ENCODE measurements at places on chromosomes 3 and 15.

GRCh38 chr15:25795712-25796111, 67.4 kb downstream of the ATP10A start:
- no peak for DNase-seq

DNA sequence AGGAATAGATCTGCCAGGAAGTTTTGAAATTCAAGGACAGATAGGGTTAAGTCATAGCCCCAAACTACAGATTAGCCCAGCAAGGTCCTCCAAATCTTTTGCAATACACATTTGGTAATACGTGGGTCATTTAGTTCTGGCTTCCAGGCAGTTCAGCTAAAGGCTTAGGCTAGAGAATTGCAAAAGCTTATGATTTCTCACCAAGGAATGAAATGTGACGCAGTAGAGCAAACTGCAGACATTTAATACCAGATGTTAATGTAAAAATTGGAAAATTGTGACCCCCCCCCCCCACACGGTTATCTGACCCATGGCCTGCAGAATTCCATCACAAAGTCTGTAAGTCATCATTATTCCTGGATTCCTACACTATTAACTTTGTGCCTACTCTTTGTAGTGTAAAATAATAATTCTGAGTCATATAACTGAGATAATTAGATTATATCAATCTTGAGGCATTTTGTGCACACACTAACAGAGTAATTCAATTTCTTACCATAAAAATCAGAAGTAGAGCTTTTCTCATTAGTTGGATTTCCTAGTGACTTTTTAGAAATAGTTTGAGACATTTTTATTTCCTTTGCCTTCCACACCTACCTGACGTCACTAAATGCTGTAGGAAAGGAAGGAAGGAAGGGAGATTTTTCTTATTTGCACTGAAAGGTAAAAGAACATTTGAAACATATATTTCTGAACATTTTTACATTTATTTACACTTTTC, 235.2 kb downstream of the DTWD1 start:
- DNase-seq, result no peak

DNA sequence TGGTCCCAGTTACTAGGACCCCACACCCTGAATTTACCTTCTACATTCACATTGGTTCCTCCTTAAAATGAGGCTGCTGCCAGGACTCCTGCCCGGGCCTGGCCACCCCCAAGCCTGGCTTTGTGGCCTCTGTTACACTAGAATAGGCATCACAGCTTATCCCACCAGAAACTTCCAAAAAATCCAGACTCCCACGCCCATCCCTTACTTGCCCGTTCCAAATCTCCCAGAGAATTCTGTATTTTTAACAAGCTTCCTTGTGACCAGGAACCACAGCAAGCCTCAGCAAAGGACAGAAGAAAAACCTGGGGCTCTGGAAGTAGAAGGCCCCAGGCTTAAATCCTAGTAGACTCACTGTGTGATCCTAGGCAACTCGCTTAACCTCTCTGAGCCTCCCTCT, 36.0 kb upstream of the SLC6A1 start:
- no peak for DNase-seq

- no peak for DNase-seq
These were observed 2.0 kb upstream of the CLDN16 start for GRCh38 chr3:190385731-190386688.

- no peak for DNase-seq
These were observed 15.2 kb upstream of the CAMP start for GRCh38 chr3:48208076-48208475.

GRCh38 chr3:138459619-138460535, 25.5 kb downstream of the ESYT3 start:
- no peak for DNase-seq

- no peak for DNase-seq
These were observed 162.4 kb upstream of the PRICKLE2 start for GRCh38 chr3:64387688-64388087.

GRCh38 chr15:62165104-62165792, at the start of gene C2CD4B:
Gene C2CD4B, minus strand, starts transcription at chr15:62165285. Its CDS starts 301 bp downstream, at chr15:62164984.
- no peak for DNase-seq

DNA sequence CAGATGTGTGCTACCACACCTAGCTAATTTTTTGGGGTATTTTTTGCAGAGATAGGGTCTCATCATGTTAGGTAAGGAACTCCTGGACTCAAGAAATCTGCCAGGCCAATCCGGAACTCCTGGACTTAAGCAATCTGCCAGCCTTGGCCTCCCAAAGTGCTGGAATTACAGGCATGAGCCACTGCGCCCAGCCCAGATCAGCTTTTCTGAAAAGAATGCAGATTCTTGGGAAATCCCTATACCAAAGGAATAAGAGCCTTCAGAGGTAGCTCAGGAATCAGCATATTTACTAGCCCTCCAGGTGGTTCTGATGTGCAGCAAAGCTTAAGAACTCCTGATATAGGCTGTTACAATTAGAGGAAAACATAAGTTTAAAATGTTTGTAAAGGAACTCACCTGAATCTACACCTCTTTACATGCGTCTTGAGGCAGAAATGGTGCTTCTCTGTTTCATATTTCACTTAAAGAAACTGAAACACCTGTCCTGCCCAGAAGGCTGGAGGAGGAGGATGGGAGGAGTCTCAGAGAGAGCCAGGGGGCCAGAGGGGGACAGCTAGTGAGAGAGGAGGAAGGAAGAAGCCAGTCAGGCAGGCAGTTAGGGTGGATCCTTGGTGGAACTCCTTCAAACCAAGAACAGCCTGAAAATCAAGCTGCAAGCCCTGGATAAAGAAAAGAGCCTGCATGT, at the start of gene XCR1:
XCR1 (minus strand) TSS at position 463 of the 685 bp plus-strand sequence. CDS start 5,536 bp downstream, outside the sequence.
- DNase-seq, result no peak

- no peak for DNase-seq
These were observed 981.9 kb downstream of the FHIT start for GRCh38 chr3:60269377-60269776.

DNA sequence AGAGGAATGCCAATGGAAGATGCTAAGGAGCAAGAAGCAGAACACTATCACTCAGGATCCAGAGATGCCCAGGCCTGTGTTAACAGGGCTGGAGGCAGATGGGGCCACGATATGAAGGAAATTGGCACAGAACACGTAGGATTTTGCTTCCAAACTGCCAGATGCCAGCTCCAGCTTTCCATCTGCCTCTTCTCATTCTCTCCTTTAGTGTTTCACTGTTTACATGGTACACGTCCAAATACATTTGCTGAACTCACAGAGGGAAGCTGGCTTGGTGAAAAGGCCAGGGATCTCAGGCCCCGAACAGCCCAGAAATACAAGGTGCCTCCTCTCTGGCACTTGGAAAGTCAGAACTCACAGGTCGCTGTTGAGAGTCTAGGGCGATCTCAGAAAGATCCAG, 187.0 kb downstream of the NTRK3 start:
- DNase-seq, result no peak

GRCh38 chr3:128083980-128084674, 31.9 kb downstream of the SEC61A1 start:
- DNase-seq, result no peak

- DNase-seq, result no peak
These were observed 15.2 kb downstream of the FSTL1 start for GRCh38 chr3:120435621-120436020.

GRCh38 chr3:14343338-14344112, 58.9 kb upstream of the SLC6A6 start:
- DNase-seq, result no peak

- no peak for DNase-seq
These were observed 8.4 kb downstream of the STT3B start for GRCh38 chr3:31541089-31541488.

DNA sequence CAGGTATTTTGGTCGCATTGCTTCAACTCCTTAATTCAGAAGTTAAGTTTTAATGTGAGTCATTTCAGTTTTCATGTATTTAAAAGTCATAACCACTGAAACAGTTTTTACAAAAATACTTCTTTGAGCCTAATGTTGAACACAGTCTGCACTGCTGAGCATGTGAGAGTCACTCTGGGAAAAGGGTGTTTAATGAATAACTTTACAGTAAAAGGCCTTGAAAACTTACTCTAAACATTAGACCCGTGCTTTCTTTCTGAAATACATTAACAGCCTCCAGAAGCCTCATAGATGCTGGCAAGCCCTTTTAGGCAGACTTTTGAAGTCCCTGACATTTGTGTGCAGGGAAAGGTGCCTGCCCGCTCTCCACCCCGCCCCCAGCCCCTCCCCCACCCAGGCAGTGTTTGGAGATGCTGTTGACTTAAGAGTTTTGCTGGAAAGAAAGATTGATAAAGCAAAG, 68.9 kb upstream of the NR2F2 start:
- no peak for DNase-seq

- no peak for DNase-seq
These were observed 762.2 kb downstream of the NR2F2 start for GRCh38 chr15:97092656-97093055.

DNA sequence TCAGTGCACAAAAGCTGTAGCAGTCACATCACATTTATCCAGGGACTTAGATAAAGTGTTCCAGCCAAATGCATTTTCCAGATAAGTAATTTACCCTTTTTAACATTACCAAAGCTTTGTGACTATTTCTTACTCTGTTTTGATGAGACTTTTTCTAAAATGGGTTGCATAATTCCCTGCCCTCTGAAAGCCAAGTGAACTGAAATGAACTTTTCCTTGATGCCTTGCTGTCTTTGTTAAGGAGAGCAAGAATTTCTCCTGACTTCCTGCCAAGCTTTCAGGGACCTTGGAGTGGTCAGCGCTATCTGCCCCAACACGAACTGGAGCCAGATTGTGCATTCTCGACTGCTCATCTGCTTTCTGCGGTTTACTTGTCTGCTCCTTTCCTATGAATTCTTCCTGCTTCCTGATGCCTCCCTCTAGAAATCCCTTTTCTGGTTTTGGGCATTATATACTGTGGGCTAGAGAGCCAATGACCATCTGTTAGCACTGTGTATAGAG, 34.8 kb downstream of the EIF4E3 start:
- no peak for DNase-seq

DNA sequence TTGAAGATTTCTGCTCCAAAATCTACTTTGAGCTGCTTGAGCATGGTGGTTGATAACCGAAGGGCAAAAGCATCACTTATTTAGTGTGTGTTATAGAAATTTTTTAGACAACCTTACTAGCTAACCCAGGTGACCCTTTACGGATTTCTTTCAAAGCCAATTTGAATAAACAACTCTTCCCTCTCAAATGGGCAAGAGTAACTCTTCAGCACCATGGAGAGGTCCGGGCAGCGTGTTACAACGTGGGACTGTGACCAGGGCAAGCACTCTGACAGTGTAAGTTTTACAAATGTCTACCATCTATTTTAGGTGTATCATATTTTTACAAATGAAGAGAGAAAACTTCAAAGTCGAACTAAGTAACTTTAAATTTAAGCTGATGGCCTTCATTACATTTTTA, 471.8 kb downstream of the MFSD1 start:
- DNase-seq, result no peak

- no peak for DNase-seq
These were observed 55.9 kb upstream of the RARB start for GRCh38 chr3:25372167-25372566.

DNA sequence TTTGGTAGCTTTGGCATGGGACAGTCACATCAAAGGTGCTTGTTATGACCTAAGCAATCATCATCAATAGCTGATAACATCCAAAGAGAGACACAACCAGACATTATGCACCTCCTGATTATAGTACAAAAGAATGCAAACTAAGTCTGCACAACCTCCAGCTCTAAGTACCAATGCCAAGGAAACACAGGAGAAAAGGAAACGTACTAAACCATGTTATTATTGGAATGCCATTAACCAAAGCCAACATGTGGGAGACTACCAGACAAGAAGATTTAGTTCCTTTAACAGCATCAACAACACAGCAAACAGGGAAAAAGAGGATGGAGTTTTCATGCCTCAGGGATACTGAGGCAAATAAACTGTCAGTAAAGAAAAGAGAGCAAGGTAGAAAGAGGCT, 61.4 kb downstream of the CD47 start:
- no peak for DNase-seq

GRCh38 chr15:27463525-27464088, 492.6 kb downstream of the GABRG3 start:
- no peak for DNase-seq

DNA sequence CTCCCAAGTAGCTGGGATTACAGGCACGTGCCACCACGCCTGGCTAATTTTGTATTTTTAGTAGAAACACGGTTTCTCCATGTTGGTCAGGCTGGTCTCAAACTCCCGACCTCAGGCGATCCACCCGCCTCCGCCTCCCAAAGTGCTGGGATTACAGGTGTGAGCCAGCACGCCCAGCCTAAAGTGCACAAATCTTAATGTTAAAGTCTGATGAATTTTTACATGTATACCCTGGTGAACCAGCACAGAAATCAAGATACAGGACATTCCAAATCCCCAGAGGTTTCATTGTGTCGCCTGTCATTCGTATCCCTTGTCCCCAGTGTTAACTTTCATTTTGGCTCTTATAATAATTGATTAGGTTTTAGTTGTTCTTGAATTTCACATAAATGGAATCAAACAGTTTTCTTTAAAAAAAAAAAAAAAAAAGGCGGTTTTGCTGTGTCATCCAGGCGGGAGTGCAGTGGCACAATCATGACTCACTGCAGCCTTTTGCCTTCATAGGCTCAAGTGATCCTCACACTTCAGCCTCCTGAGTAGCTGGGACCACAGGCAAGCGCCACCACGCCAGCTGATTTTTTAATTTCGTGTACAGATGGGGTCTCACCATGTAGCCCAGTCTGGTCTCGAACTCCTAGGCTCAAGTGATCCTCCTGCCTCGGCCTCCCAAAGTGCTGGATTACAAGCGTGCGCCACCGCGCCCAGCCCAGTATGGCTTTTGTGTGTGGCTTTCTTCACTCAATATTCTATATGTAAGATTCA, 1.5 kb upstream of the TM4SF19 start:
- no peak for DNase-seq

DNA sequence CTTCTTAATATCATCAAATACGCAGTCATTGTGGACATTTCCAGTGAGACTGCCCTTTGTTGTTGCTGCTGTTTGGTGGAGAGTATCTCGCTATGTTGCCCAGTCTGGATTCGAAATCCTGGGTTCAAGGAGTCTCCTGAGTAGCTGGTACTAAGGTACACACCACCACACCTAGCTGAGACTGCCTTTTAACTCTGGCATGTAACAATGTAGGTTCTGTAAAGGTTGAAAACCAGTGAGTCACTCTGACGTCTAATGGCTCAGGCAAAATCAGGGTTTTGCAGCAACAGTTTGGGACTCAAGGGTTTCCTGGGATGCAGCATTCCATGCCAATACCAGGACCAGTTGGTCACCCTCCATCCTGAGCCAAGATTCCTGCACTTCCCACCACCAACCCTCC, 52.2 kb downstream of the AQP9 start:
- no peak for DNase-seq

GRCh38 chr3:150805354-150805753, 42.4 kb upstream of the SIAH2 start:
- no peak for DNase-seq

DNA sequence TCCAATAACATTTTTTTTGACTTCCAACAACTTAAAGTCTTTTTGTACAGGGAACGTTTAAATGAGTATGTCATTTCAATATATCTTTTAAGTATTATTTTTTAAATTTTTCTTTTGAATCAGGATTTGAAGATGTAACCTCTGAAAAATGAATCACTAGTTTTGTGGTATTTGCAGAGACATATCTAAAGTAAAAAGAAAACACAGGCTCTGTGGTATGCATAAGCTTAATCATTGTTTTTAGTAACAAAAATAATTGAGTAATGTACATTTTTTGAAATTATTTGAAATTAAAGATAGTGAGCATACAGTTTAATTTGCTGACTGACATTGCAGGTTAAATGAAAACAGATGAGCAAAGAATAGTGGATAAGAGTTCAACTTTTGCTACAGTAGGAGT, 531.3 kb downstream of the ROBO1 start:
- DNase-seq, result no peak

All from stimulated activated CD8-positive, alpha-beta memory T cell treated with anti-CD3 and anti-CD28 coated beads, Interleukin-4, amount 100 ng/mL, for 1 hour (primary cell).